ENCODE measurements at places on chromosomes 6 and 20.

DNA sequence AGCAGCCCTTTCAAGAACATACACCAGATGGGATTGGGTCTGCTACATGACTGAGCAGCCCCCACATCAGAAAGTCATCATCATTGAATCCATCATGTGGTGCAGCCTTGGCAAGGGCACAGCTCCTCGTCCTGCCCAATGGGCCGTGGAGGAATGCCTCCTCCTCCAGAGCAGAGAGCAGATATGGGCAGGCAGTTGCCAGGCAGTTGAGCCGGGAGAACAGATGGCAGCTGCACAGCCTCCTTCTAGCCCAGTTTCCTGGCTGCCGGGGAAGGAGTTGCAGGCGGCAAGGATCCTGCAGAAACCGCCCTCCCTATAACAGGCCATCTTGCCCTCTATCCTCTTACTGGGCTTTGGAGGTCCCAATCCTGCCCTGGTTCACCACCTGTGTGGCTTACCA lies 11.9 kb upstream of the ZFAND3 start:
- DNase-seq = no peak

DNA sequence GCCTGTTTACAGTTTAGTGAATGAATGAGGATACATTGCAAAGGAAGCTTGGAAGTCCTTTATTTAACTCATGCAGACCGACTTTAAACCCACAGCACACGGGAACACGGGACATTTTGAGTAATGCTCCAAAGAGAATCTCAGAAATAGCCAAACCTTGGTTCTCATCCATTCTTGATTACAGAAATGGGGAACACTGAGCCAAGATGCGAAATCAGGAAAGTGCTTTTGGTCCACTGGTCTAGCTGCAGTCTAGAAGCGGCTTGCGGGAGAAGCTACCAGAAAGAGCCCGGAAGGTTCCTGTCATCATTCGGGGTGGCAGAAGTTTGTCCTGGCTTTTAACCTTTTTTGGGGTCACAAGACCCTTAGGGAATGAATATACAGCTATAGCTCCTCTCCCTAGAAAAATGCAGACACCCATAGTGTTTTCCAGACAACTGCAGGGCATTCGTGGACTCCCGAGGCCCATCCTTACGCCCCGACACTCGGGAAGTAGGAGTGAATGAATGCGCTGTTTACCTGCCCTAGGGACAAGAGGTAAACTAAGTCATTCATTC lies 475 bp upstream of the TMEM181 start:
- DNase-seq = no peak

DNA sequence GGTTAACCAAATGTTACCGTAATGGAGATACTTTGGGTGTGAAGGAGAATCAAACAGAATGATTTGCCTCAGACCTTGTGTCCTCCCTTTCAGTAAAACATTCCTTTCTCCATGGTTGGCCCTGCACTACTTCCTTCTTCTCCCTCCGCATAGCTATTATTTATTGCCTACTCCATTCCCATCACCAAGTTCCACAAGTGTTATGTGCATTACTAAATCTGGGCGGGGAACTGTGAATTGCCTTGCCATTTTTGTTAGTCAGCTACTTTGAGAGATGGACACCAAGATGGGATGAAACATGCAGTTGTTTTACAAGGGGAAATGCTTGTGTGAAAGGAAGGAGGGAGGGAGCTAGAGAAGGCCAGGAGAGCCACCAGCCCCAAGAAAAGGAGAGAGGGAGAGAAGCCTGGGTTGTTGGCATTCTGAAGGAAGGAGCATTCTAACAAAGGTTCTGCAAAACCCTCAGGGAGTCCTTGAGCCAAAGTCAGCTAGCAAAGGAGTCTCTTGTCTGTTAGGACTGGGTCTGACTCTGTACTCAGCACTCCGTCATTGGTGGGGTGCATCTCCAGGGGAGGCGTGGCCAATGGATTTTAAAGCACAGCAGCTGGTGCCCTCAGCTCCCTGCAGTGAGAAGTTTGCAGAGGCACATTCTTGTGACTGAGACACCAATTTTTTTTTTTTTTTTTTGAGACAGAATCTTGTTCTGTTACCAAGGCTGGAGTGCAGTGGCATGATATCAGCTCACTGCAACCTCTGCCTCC lies 83.6 kb upstream of the CHD6 start:
- no peak for DNase-seq

GRCh38 chr6:168844821-168845609 lies 404.0 kb downstream of the SMOC2 start:
- no peak for DNase-seq

DNA sequence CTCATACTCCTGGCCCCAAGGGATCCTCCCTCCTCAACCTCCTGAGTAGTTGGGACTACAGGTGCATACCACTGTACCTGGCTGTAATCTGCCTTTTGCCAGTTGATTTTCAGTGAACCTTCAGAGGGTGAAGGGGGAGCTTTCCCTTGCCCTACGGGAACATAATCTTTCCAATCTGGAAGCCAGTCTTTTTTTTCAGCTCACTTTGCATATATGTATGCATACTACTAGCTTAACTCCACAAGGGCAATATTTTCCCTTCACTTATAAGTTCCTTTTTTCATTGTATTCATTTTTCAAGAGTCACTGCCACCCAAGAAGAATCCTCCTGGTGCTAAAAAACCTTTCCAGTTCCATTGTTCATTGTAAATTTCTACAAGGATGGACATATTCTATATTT lies 53.4 kb upstream of the GCM1 start:
- no peak for DNase-seq

DNA sequence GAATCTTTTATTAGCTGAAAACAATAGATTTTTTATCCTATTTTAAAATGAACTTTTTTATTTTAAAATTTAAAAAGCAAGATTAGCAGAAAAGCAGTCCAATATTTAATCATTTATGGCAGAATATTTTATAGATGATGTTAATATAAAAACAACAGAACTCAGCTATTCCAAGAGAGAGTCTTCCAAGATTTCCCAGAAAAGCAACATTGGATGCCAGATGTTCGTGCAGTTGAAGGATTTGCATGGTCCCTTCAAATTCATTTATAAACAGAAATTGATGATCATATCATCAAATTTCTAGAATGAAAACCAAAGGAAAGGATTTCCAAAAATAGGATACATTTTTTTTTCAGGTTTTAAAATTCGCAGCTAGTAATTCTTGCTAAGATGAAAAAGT lies 25.4 kb upstream of the CNKSR3 start:
- DNase-seq = no peak

DNA sequence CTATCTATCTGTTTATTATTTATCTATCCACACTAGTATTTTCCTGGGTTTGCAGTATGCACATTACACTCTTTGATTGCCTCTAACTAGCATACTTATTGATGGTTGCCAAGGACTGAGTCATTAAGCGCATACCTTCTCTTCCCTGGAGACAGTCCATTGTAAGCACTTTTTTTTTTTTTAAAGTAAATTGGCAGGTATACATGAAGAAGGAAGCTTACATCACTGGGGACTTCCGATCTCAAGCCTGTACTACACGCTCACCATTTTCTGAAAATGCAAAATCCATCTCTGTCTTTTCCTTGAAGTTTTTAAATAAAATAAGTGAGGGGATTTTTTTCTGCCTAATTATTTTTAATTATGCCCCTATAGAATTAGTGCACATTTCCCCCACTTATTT lies 63.5 kb downstream of the HMGN3 start:
- no peak for DNase-seq

GRCh38 chr6:136803608-136804007 lies 11.3 kb upstream of the MAP3K5 start:
- DNase-seq = no peak

DNA sequence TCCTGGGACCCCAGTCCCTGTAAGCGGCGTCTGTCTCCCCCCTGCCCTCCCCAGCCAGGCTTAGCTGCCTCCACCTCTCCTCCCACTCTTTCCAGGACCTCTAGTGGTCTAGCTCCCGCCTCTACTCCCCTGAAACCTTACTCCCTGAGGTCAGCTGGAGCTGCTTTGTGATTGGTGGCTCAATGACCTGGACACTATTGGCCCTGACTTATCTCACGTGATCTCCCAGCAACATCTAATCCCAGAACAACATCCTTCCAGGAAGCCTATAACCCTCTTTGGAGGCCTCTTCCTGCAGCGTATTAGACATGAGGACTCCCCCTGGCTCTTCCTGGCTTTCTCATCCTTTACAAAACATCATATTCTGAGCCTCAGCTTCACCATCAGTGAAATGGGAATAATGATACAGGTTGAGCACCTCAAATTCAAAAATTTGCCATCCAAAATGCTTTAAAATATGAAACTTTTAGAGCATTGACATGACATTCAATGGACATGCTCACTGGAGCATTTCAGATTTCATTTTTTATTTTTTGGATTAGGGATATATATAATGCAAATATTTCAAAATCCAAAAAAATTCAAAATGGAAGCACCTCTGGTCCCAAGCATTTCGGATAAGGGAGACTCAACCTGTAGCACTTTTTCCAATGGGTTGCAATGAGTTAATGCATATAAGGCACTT lies 16.3 kb upstream of the SRC start:
- no peak for DNase-seq

DNA sequence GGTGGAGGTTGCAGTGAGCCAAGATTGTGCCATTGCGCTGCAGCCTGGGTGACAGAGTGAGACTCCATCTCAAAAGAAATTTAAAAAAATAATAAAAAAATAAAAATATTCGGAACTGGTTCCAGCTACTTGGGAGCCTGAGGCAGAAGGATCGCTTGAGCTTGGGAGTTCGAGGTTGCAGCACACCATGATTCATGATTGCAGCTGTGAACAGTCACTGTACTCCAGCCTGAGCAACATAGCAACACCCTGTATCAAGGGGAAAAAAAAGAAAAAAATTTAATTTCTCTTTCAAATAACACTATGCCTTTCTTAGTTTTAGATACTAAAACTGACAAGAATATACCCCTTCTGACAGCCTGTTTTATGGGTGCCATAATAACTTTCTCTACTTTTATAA lies 10.5 kb downstream of the KDM1B start:
- no peak for DNase-seq

GRCh38 chr6:85468326-85468725 lies 18.4 kb downstream of the NT5E start:
- DNase-seq = no peak

DNA sequence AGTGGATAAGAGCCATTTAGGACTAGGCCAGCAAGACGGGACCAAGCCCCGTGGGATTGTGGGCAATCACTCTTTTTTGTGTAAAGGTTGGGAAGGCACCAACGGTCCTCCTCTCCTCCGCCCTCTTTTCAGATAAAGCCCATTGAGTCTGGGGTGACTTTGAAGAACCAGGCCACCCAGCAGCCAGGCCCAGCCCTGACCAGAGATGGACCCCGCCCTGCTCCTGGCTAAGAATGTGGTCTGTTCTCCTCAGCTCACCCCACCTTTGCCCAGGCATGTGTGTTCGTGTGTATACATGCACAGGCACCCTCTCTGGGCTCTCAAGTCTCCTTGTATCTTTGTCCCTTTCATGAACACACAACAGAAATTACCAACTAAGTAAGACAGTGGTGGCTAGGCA lies 9.1 kb downstream of the SDC4 start:
- no peak for DNase-seq

GRCh38 chr6:146913842-146914488 lies 290.3 kb upstream of the STXBP5 start:
- no peak for DNase-seq

GRCh38 chr20:855466-856360 lies 22.2 kb downstream of the FAM110A start:
- DNase-seq = no peak

GRCh38 chr20:45008521-45009049 lies 42.3 kb downstream of the STK4 start:
- no peak for DNase-seq

GRCh38 chr20:3175270-3175669 lies 1.9 kb upstream of the LZTS3 start:
- no peak for DNase-seq

DNA sequence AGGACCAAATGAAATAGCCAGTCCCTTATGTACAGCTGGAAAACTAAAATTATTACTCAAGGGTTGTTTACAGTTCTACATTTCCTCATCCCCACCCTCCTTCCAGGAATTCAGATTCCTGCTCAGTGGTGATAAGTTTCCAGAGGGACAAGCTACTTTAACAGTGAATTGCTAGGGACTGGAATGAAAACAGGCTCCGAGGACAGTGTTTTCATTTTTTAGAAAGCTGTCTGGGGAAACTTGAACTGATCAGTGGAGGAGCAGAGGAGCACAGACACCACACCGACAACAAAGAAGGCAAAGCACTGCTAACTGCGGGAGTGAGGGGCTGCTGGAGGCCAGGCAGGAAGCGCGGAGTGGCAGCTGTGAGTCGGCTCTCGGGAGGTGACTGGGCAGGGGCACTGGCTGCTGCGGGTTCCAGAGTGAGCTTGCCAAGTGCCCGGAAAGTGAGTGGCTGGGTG lies 322.2 kb downstream of the ESR1 start:
- no peak for DNase-seq

- no peak for DNase-seq
Observed at GRCh38 chr6:106560996-106561685, 68.2 kb downstream of the RTN4IP1 start.

- no peak for DNase-seq
Observed at GRCh38 chr6:26206868-26207801, 119.9 kb downstream of the HFE start.

DNA sequence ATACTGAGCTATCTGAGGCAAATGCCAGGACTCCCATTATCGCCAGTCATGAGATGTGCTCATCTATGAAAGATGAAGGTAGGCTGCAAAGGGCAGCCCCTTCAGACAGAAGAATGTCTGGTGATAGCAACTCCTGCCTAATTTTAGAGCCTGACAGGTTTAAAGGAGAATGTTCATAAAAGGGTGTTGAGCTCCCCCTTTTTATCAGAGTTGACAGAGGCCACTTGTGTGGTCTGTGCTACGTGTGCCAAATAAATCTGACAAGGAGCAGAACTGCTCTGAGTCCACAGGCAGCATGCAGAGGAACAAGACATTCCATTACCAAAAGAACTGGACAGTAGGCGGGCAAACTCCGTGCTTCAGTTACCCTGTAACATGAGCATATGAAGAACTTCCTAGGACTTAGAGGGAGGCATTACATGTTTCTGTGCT lies 101.8 kb downstream of the PREP start:
- DNase-seq = no peak

DNA sequence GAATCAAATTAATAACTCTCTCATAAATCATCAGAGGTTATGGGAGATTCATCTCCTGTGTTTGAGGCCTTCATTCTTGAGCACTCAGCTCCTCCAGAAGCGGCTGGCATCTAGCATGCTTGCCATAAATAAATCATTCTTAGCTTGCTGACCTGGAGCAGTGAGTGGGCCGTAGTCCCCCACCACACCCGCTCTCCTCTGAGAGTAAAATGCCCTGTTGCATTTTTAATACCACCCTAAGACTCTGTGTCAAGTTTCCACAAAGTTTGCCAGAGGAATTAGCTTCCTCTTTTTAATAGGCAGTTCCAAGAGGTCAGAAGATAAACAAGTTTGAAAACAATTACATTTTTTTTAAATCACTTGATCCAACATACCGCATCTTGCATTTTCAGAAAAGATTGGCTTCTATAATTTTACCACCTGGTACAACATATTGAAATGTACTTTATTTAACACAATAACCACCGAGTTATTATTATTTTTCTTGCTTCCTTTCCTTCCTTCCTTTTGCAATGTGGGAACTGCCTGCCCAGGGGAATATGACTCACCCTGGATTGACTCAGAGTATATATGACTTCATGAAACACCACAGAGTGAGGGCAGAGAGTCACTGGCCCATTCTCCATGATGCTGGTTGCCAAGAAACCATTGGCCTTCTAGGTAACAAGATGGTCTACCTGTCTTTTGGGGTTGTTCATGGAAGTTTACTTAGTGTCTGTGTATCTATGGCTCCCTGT lies 29.4 kb upstream of the CLIC5 start:
- no peak for DNase-seq
